ENCODE measurements at places on chromosomes 2 and 18. TPM values are rescaled to one million over a fixed set of nuclear protein-coding genes. Genes with fewer than 3 reads are reported as not detected.

CTAGE1 gene
- total RNA-seq = not detected

CFAP65 gene
- 3.0 TPM for total RNA-seq

SERPINB2 gene
- not detected for total RNA-seq

MSTN gene
- 0.16 TPM for total RNA-seq

SLC8A1 gene
- 22.8 TPM for total RNA-seq

Measured in transverse colon (tissue), 4 donors.